Metanephros (tissue), 2 donors: ENCODE measurements at places on chromosomes 16 and 17. TPM values are rescaled to one million over a fixed set of nuclear protein-coding genes. Genes with fewer than 3 reads are reported as not detected.

The ATP2C2 gene
- 2.2 TPM for total RNA-seq

The SPN gene
- total RNA-seq = 7.0 TPM

The KRT9 gene
- not detected for total RNA-seq

The KCNJ16 gene
- 124 TPM for total RNA-seq

The TBC1D3I gene
- 1.5 TPM for total RNA-seq
